ENCODE measurements at places on chromosomes 6 and 20. TPM values are rescaled to one million over a fixed set of nuclear protein-coding genes. Genes with fewer than 3 reads are reported as not detected.

DNA sequence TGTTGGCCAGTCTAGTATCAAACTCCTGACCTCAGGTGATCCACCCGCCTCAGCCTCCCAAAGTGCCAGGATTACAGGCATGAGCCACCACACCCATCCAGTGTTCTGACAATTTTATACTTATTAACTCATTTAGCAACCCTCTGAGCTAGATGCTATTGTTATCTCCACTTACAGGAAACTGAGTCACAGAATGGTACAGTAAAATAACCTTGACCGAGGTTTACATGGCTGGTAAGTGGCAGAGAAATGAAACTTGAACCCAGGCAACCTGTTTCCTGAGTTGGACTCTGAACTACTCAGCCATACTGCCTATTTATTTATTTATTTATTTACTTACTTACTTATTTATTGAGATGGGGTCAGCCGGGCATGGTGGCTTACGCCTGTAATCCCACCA lies 6.6 kb upstream of the SIGLEC1 start:
- H3K4me3 ChIP-seq: no peak overlapping the region
- no peak for DNase-seq
- H3K27me3 ChIP-seq: no peaks in the 10 kb centered on the region
- no peaks in the 10 kb centered on the region for H3K4me1 ChIP-seq
- H3K36me3 ChIP-seq: no peaks in the 10 kb centered on the region

DNA sequence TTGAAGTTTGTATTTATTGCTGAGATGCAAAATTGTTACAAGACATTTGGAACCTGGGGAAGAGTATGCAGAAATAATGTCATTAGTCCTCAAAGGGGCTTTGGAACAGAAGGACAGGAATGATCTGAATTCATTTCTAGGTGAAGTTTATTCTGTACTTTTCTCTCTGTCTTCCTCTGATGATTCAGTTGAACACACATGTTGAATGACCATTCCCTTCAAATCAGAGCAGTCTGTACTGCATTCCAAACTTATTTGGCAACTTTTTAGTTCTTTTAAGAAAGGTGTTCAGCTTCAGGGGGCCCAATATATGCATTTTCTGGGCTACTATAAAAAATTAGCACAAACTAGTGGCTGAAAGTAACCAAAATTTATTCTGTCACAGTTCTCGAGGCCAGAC lies 213.9 kb upstream of the LAMP5 start:
- no peaks in the 10 kb centered on the region for H3K27me3 ChIP-seq
- no peak for DNase-seq
- H3K27ac ChIP-seq: no peak overlapping the region
- no peak overlapping the region for H3K4me3 ChIP-seq
- H3K4me1 ChIP-seq: no peaks in the 10 kb centered on the region
- H3K36me3 ChIP-seq: no peaks in the 10 kb centered on the region

DNA sequence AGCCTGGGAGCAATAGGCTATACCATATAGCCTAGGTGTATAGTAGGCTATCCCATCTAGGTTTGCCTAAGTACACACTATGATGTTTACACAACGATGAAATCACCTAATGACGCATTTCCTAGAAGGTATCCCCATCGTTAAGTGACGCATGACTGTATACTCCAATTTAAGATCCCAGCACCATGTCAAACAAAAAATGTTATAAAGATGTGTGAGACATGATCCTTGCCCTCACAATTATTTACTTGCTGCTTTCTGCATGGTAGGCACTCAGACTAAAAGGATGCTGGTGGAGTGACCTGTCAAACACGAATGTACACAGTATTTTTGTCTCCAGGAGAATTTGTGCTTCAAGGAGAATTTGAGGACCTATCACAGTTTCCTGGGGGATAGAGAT lies 32.3 kb downstream of the SNAP25 start:
- no peak overlapping the region for H3K27ac ChIP-seq
- no peaks in the 10 kb centered on the region for H3K4me1 ChIP-seq
- no peaks in the 10 kb centered on the region for H3K36me3 ChIP-seq
- no peaks in the 10 kb centered on the region for H3K27me3 ChIP-seq
- H3K4me3 ChIP-seq: no peak overlapping the region

GRCh38 chr6:114342826-114343781 lies at the start of gene HS3ST5:
HS3ST5 (minus strand) TSS chr6:114343023; CDS start chr6:114062845, 280,178 bp downstream.
- no peaks in the 10 kb centered on the region for H3K36me3 ChIP-seq
- peak; percentile 85 for DNase-seq
- peaks cover 2% of the 10 kb centered on the region for H3K4me1 ChIP-seq
- no peak within 1 kb of the TSS for H3K27ac ChIP-seq

GRCh38 chr6:129947797-129948196 lies 70.6 kb upstream of the L3MBTL3 start:
- H3K27ac ChIP-seq: no peak overlapping the region
- no peaks in the 10 kb centered on the region for H3K36me3 ChIP-seq
- no peaks in the 10 kb centered on the region for H3K4me1 ChIP-seq
- DNase-seq: no peak
- H3K27me3 ChIP-seq: no peaks in the 10 kb centered on the region

GRCh38 chr6:103079867-103080266 lies 1686.4 kb downstream of the GRIK2 start:
- no peaks in the 10 kb centered on the region for H3K36me3 ChIP-seq
- no peaks in the 10 kb centered on the region for H3K4me1 ChIP-seq
- no peaks in the 10 kb centered on the region for H3K27me3 ChIP-seq

GRCh38 chr20:52833901-52834300 lies 138.3 kb upstream of the TSHZ2 start:
- no peak for DNase-seq
- no peak overlapping the region for H3K27ac ChIP-seq
- H3K36me3 ChIP-seq: no peaks in the 10 kb centered on the region
- H3K4me3 ChIP-seq: no peak overlapping the region
- H3K4me1 ChIP-seq: no peaks in the 10 kb centered on the region

GRCh38 chr6:1395941-1396908 lies 6.8 kb downstream of the FOXF2 start:
- H3K27me3 ChIP-seq: peaks cover 69% of the 10 kb centered on the region
- no peak for DNase-seq

DNA sequence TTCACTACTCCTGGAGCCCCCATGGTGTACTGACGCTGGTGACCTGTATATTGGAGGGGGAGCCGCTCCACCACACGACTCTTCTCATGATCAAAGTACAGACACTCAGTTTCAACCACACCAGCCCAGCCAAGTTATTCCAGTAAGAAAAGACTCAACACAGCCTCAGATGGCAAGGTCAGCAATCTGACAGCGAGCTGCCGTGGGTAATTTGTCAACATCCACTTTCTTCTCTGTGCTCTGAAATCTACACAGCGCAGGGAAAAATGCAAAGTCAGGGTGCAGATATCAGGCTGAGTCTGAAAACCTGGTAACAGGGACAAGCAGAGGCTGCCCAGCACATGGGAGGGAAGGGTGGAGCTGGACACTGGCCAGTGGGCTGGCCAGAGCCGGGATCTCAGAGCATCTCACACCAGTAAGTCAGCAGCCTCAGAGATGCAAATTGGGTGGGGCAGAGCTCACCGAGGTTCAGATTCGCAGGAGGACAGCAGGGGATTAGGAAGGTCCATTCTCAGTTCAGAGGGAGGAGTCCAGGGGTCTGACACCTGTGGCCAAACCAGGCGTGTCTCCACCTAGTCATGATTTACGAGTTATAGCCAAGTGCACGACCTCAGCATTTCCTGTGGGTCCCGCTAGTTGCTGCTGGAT lies 44.5 kb upstream of the RPS6KA2 start:
- H3K4me3 ChIP-seq: no peak overlapping the region
- no peaks in the 10 kb centered on the region for H3K36me3 ChIP-seq
- no peak overlapping the region for H3K27ac ChIP-seq
- H3K27me3 ChIP-seq: no peaks in the 10 kb centered on the region

- no peak overlapping the region for H3K27ac ChIP-seq
- no peak overlapping the region for H3K4me3 ChIP-seq
- no peaks in the 10 kb centered on the region for H3K27me3 ChIP-seq
- no peak for DNase-seq
- H3K4me1 ChIP-seq: no peaks in the 10 kb centered on the region
Measured at GRCh38 chr6:98920904-98921431, 26.8 kb downstream of the FBXL4 start.

DNA sequence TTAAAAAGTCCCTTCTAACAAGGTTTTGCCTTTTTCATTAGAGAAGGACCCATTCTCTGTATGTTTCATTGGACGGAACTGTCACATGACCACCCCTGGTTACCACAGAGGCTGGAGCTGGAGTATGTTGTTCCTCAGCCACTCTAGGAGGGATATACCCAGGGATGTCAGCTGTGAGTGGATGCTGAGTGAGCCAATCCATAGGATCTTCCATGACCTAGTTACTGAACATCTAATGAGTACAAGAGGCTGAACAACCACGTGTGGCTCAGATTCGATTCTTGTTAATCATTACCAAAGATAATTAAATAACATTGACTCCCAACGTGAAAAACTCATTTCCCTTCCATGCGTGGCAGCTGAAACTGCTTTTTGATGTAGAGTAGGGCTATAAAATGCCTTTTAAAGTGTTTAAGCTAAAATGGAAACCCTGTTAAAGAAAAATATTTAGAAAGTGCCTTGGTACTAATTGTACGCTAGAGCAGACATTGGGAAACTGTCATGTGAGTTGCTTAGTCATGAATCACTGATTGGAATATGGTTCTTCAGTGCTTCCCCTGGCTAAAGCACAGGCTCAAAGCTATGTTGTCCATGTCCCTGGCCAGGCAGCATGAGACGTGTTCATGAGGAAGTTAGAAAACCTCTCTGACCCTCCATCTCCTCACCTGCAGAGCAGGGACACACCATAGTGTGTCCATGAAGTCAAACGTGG lies 256.1 kb downstream of the ZNF217 start:
- H3K36me3 ChIP-seq: no peaks in the 10 kb centered on the region
- DNase-seq: no peak
- H3K4me1 ChIP-seq: no peaks in the 10 kb centered on the region
- no peak overlapping the region for H3K27ac ChIP-seq
- no peaks in the 10 kb centered on the region for H3K27me3 ChIP-seq

GRCh38 chr20:62228982-62229545 lies 9.0 kb upstream of the HRH3 start:
- no peak overlapping the region for H3K27ac ChIP-seq
- H3K36me3 ChIP-seq: no peaks in the 10 kb centered on the region
- no peak for DNase-seq
- H3K4me1 ChIP-seq: no peaks in the 10 kb centered on the region

GRCh38 chr6:47334334-47334733 lies 24.6 kb upstream of the TNFRSF21 start:
- no peak overlapping the region for H3K4me3 ChIP-seq
- DNase-seq: no peak
- no peaks in the 10 kb centered on the region for H3K27me3 ChIP-seq

The NRN1 gene
- 8.5 TPM for total RNA-seq

The COL9A3 gene
- total RNA-seq: 4.3 TPM

The BICRAL gene
- total RNA-seq: 20.9 TPM

The TBC1D22B gene
- total RNA-seq: 12.8 TPM

All from kidney (tissue), 22 donors.